ENCODE measurements at places on chromosomes 4 and X.

- DNase-seq: peak; percentile 40
These were observed 16.0 kb downstream of the MEPE start for GRCh38 chr4:87848622-87849351.

GRCh38 chr4:118957722-118958445, 69.2 kb downstream of the SYNPO2 start:
- DNase-seq: no peak

DNA sequence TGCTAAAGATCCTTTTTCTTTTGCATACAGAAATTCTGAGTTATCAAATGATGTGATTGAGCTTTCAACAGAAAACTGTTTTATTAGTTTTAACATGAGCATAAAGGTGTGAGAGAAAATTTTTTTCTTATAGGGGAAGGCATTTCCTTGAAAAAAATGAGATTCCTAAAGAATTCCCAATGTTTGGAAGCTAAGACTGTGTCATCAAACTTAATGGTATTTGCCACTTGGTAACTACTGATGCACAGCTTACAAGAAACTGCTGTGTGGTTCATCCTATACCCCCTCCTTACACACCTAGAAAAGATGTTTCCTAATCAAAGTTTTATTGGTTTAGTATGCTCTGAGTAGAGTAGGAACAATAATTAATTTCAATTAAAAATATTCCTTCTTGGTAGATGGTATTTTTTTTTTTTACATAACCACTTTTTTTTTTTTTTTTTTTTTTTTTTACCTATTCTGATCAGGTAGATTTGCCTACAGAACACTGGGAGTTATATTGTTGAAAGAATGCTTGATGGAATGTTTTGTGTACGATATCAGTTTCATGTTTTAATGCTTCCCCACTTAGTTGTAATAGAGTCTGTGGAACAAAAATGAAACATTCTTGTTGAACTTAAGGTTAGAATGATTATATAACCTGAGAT, 6.0 kb downstream of the PTPN13 start:
- no peak for DNase-seq

- DNase-seq: no peak
These were observed 516.6 kb downstream of the PPARGC1A start for GRCh38 chr4:23373261-23373660.

GRCh38 chrX:2723286-2723879, 28.5 kb upstream of the XG start:
- no peak for DNase-seq

DNA sequence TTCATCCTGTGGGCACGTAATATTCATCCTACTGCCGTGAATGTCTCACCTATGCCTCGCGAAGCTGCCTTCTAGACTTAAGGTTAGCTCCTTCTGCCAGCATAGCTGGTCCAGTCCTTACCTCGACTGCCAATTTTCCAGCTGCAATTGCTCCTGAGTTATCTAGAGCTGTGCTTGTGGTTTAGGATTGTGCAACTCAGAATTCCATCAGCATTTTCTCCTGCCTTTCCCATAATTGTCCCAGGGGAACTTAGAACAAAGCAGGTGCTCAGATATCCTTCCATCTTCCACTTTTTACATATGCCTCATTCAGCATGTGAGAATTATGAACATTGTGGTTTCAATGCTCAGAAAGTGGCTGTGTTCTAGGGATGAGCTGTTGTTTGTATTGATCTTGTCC, 131.4 kb upstream of the ADGRL3 start:
- no peak for DNase-seq

GRCh38 chr4:182916483-182917181, 554 bp downstream of the DCTD start:
- DNase-seq: no peak
